Occipital lobe (tissue), 3 donors: ENCODE measurements at places on chromosomes 7 and 10. TPM values are rescaled to one million over a fixed set of nuclear protein-coding genes. Genes with fewer than 3 reads are reported as not detected.

DNA sequence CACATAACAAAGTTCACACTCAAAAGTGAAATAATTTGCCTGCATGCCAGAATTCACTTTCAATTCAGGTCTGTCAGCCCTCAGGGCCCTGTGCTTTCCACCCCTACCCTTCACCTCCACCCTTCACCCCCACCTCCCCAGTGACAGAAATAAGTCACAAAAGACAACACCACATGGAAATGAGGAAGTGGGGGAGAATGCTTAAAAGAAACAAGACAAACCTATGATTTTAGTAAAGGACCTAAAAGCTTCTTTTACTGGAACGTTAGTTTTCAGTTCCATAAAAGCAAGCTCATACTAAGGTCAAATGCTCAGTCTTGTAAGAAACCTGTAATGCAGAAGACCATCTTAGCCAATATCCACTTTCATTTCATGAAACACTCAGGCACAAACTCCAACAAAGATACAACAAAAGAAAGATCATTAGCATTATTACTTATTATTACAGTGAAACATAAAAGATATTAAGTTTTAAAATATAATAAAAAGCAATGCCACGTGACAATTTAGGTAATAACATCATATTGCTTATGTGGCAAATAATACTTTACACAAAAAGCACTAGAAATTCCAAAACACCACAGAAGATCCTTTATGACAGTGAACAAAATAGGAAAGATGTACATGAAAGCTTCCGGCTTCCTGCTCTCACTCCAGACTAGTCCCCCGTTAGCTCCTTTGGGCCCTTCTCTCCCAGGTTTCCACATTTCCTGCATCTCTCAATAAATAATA is 112.1 kb downstream of the LMBR1 start:
- no peak for DNase-seq

DNA sequence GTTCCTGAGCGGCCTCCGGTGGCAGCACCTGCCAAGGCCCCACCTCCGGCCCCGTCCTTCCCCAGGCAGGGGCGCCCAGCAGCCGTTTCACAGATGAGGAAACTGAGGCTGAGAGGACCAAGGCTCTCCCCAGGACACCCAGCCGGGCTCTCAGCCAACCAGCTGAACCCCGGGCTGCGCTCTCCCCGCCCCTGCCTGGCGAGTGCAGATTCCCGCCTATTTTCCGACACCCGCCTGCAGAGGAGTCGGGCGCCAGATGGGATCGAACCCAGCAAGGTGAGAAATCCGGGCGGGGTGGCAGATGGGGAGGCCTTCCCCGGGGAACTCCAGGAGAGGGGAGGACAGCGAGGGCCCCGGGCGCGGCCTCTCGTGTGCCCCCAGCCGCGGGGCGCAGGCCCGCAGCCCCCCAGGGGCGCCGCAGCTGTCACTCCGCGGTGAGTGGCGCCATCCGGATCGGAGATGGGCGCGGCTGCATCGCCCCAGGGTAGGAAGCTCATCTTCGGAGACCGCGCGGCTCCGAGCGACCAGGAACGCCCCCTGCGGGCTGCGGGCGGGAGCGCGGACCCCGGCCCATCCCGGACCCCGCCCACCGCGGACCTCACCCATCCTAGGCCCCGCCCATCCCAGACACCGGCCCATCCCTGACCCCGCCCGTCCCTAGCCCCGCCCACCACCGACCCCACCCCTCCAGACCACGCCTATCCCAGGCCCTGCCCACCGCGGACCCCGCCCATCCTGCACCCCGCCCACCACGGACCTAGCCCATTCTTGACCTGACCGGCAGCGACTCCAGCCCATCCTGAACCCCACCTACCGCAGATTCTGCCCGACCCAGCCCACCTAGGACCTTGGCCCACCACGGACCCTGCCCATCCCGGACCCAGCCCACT is 90.3 kb downstream of the MICALL2 start:
- DNase-seq: no peak

- DNase-seq: no peak
Observed at GRCh38 chr7:23713285-23714149, 3.5 kb downstream of the STK31 start.

DNA sequence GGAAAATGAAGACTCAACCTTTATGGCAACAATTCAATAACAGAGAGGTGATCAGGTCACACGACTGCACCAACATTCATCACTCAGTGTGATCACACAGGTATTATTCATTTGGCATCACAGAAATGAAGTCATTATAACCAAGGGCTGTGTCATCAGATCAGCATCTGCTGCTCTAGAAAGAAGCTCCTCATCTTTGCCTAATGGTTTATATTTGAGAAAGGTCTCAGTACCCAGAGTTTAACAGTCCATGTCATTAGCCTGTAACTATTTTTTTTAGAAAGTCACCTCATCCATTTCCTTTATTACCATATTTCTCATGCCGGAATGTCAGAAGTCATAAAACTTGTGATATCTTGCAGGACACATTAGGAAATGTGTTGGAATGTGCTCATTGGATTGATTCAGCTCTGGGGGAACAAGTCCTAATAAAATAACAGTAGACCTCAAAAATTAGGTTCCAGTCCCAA is 45.1 kb upstream of the PRKG1 start:
- DNase-seq: no peak

DNA sequence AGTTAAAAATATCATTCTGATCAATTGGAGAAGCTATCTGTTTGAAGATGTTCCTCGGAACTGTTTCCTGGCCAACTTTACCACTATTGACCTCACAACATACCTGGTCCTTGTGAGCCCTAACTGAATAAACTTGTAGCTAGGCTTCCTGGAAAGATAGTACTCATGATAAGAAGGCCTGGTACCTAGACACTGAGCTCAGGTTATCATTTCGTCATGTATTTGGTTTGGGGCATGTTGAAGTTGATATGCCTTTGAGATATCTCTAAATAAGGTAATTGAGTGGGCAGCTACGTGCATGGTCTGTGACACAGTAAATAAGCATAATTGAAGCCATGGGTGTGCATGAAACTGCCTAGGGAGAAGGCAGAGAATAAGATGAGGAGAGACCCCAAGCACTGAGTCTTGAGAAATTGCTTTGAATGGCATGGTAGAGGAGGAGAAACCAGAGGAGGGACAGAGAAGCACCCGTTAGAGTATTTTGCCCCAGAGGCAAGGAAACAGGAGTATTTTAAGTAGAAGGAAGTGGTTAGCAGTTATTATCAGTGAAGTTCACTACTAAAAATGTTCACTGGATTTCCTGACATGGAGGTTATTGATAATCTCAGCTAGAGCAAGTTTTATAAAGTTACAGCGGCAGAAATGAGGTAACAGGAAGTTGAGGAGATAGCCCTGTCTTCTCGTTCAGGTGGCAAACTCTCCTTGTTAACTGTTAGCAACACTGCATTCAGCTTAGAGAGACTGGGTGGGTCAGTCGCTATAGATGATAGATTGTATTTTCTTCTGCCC is 55.6 kb downstream of the CC2D2B start:
- no peak for DNase-seq

DNA sequence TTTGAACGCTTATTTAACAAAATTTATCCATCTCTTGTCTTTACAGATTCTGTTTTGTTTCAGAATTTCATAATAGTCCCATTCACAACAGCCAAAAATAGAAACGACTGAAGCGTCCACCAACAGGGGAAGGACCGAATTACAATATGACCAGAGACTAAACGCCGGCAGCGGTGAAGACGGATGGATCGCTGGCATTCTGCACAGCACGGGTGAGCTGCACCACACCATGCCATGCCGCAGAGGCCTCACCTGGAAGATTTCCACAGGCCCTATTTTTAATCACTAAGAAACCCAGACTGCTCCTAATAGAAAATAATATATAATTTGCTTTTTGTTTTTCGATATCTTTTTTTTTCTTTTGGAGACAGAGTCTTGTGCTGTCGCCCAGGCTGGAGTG is 91.0 kb downstream of the ELFN1 start:
- DNase-seq: no peak

DNA sequence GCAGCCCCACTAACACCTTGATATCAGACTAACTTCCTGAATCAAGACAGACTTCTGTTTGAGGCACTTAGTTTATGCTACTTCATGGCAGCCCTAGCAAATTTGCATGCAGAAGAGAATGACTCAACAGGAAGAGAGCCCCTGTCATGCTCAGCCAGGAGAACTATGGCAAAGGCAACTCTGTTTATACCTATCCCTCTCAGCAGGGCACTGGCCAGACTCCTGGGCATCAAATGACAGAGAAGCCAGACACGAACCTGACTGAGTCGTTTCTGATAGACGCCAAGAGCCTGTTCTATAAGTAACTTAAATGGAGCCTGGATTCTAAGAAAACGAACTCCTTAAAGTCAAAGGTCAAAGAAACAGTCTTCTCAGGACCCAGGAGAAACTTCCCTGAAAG is 50.9 kb upstream of the UNC5B start:
- DNase-seq: no peak

GRCh38 chr10:131759347-131759746 is 141.5 kb upstream of the PPP2R2D start:
- no peak for DNase-seq

DNA sequence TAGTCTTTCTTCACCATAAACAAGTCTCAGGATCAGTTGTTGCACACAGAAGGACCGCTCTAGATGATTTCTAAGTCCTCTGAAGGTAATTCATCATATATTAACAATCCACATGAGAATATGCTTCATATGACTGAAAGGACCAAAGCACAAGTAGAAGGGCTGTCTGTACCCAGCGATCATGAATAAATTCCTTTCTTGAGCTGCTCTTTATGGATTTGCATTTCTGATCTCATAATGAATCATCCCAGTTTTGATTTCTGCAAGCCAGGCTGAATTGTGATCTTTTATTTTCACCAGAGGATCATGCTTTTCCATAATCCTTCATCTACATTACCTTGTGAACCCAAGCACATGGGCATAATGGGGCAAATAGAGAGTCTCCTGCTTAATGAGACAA is 675.6 kb downstream of the MAGI2 start:
- DNase-seq: no peak

DNA sequence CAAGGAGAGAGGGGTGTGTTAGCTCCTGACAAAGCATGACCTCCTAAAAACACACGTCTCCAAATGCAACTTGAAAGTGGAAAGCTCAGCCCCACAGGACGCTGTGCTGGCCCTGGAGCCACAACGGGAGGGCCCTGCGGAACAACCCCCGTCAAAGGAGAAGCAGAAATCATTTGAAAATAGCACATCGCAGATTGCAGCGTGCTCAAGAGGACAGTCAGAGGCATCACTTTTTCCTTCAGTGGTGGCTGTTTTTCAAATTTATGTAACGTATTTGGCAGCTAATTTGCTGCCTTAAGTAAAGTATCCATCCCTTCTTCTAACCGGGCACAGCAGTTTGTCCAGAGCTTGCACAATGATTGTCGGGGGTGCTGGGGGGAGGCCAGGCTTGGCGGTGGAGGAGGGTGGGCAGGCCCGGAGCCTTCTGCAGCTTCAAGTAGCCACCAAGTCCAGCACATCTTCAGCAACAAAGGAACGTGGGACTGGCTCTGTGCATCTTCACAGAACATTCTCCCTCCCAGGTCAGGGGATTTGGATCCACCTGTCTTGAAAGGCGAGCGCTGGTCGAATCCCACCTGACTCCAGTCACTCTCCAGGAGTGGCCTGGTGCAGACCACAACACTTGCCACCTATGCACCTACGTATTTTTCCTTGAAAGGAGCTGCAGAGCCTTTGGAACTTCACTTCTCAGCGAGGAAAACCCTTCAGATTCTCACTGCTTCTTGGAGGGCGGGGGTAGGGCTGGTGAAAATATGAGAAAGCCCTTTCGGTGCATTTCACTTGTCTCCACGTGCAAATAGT is 346.3 kb downstream of the DNAJB6 start:
- no peak for DNase-seq

GRCh38 chr7:47584536-47584895 is 2.6 kb upstream of the TNS3 start:
- no peak for DNase-seq

DNA sequence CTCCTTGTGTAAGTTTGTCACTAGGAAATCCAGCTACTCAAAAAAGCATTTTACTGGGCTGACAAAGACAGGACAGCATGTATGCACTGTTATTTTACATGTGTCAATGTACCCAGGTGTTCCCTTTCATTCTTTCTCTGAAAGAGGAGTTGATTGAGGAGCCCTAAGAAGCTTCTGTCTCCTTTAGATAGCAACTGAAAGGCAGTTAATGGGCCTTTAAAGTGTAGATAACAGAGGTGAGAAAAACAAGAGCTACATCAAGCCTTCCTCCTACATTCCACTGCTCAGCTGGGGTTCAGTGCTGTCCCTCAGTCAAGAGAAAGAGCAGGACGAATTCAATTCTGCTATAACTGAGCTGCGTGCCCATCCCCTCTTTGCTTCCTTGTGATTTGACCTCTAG is 12.8 kb upstream of the WIPF3 start:
- DNase-seq: no peak

Gene TMEM213
- total RNA-seq: not detected

Gene GPRIN2
- total RNA-seq: 19.3 TPM

Gene CADPS2
- 20.9 TPM for total RNA-seq

Gene CISD1
- total RNA-seq: 20.9 TPM
